Testis (tissue), 5 donors: ENCODE measurements at places on chromosomes 4 and X. TPM values are rescaled to one million over a fixed set of nuclear protein-coding genes. Genes with fewer than 3 reads are reported as not detected.

- no peaks in the 10 kb centered on the region for H3K4me1 ChIP-seq
- DNase-seq, result no peak
- H3K36me3 ChIP-seq, result no peaks in the 10 kb centered on the region
Observed at GRCh38 chrX:101160001-101160400, 59.6 kb upstream of the DRP2 start.

DNA sequence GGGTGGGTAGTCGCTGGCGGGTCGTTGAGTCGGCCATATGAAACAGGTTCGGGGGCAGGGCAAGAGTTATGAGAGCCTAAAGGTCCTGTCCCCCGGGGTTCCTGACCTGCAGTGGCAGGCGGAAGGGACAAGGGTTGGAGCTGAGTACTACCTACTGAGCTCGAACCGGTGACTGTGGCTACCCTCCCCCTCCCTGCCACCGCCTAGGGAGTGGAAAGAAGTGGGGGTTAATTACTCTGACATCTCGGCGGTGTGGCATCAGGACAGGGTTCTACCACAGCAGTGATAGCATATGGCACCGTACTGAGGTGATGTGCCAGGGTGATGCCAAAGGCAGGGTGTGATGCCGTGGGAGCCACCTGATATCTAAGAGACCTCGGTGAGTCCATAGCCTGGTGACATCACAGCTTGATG is 307 bp downstream of the ATG4A start:
- H3K4me1 ChIP-seq, result no peaks in the 10 kb centered on the region
- no peaks in the 10 kb centered on the region for H3K27me3 ChIP-seq
- peak overlapping the region; percentile 74 for H3K4me3 ChIP-seq

GRCh38 chr4:156475322-156475721 is 496.3 kb downstream of the PDGFC start:
- no peaks in the 10 kb centered on the region for H3K27me3 ChIP-seq
- no peaks in the 10 kb centered on the region for H3K36me3 ChIP-seq
- no peak for DNase-seq
- H3K4me3 ChIP-seq, result no peak overlapping the region
- H3K4me1 ChIP-seq, result no peaks in the 10 kb centered on the region

DNA sequence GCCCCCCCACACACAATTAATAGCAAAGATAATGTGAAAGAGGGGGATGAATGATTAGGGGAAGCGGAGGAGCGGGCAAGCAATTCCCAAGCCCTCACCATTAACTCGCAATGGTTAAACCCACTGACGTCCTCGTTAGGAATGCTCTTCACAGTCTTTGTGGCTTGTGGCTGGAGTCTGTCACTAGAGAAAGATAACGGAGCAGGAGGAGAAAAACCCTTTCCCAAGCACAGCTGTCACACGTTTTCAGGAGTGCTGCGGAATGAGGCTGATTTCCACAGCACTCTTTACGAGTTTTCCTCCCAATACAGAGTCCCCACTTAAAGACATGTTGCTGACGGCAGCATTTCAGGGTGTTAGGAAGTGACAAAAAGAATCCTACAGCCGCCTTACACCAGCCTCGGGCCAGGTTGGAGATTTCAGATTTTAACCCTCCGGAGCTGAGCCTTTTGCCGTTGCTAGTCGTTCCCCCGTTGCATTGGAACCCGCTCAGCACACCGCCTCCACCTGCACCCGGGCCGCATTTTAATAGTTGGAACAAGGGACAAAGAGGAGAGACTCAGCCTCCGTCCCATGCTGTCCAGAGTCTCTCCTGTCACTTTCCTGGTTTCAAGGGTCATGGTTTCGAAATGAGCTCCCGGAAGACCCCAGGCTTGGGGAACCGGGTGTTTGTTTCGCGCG is 92.2 kb downstream of the GEMIN8 start:
- H3K36me3 ChIP-seq, result no peaks in the 10 kb centered on the region
- H3K27ac ChIP-seq, result no peak overlapping the region
- H3K4me1 ChIP-seq, result no peaks in the 10 kb centered on the region
- no peak for DNase-seq

Gene ATP1B4
- total RNA-seq, result 0.08 TPM

Gene TCEAL9
- 99.4 TPM for total RNA-seq

Gene NOX1
- total RNA-seq, result 1.2 TPM

Gene IL2
- total RNA-seq, result not detected
